Dermis blood vessel endothelial cell (primary cell): ENCODE measurements at places on chromosomes 6 and 20. TPM values are rescaled to one million over a fixed set of nuclear protein-coding genes. Genes with fewer than 3 reads are reported as not detected.
A peak's percentile ranks its signal among the peaks of the same experiment; 100 is the strongest.

GRCh38 chr6:11909696-11910132 is 102.4 kb upstream of the HIVEP1 start:
- no peak for DNase-seq

DNA sequence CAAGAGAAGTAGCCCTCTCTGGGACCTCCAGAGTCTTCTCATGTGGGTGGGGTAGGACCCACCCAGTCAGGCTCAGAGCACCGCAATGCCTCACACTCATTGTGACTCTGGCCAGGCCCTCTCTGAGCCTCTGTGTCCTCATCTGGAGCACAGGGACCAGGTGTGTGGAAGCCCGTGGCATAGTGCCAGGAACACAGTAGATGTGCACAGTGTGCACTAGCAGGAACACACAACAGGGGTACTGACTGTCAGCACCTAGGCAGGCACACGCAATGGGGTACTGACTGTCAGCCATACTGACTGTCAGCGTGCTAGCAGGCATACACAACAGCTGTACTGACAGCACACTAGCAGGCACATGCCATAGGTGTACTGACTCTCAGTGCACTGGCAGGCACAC is 2.0 kb upstream of the STMN3 start:
- DNase-seq: no peak

DNA sequence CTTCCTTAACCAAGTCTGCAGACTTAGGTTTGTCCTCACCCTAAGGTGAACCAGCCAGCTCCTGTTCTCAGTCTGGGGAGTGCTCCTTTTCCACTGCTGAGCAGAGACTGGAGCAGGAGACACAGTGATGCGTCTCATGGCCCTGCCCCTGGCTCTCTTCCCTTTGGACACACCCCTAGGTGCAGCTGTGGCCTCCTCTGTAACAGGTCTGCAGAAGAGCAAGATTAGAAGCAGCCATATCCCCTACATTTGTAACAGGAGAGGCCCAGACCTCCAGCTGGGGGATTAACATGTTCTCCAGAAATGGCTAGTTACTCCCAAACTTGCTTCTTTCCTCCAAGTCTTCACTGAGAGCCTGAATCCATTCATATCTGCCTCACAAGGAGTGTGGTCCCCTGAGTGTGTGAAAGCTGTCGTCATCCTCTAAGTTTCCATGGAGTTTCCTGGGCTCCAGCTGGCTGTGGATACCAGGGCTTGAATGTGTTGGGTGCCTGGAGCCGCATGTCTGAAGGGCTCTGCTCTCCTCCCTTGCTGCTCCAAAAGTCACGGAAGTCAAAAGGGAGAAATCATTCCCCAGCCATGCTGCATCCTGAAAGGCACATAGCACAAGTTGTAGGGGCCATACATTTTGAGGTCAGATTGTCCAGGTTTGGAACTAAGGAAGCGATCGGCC is 57.7 kb downstream of the PPP1R14C start:
- DNase-seq: no peak

Gene PGBD1
- 8.9 and 10.2 TPM in 2 replicates for total RNA-seq

Gene TBXT
- total RNA-seq: not detected in 2 replicates

DNA sequence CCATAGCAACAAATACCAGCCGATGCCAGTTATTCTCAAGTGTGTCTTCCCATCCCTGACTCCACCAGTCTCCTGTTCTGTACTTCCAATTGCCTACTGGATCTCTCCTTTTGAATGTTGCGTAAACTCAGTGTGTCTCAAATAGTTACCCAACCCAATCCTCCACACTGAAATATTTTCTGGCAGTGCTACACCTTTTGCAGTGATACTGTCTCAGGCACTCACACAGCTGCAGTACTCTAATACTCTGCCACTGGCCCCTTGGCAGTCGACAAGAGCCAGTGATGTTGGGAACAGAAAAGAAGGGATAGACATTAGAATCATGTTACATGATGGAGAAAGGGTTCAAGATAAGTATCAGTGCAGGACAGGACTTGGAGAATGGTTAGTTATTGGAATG is 31.8 kb upstream of the FOXO3 start:
- DNase-seq: no peak

Gene CPXM1
- 0.34 and 0.37 TPM in 2 replicates for total RNA-seq

- DNase-seq: peak; percentile 77
Observed at GRCh38 chr20:35901678-35902544, 52.4 kb downstream of the SCAND1 start.

GRCh38 chr20:50652702-50653294 is 38.5 kb downstream of the RIPOR3 start:
- no peak for DNase-seq

Gene LPIN3
- total RNA-seq: 1.0 and 1.5 TPM in 2 replicates

- no peak for DNase-seq
Observed at GRCh38 chr20:16479666-16480065, 93.6 kb downstream of the KIF16B start.

- DNase-seq: no peak
Observed at GRCh38 chr6:43869792-43870659, 100.0 kb downstream of the VEGFA start.

Gene CALHM6
- 0.33 and 0.85 TPM in 2 replicates for total RNA-seq

DNA sequence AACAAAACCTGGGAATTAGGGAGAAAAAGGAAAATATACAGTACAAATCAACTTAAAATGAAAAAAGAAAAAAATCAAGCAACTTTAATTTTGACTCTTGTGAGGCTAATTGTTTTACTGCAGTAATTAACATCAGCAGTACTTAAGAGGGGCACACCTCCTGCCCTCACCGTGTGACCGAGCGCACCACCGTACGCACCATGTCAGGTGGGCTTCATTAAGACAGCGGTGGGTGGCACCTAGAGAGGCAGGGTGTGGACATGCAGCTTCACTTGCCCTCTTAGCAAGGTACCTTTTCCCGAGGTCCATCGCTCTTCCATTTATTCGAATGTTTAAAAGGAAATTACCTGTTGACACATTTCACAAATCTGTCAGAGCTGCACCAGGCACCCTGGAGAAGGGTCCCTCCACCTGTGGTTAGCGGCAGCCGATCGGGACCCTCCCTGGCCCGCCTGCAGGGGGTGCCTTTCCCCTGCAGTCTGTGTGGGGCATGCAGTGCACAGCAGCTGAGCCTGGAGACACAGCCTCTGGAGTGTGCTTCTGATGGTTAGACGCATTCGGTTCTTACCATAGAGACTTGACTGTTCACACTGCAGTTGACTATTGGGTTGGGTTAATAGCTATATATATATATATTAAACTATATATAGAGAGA is 184.1 kb downstream of the TMEM242 start:
- DNase-seq: peak; percentile 32

Gene SIRPD
- total RNA-seq: not detected in 2 replicates

- DNase-seq: no peak
Observed at GRCh38 chr6:27428966-27429365, 40.4 kb downstream of the ZNF391 start.

DNA sequence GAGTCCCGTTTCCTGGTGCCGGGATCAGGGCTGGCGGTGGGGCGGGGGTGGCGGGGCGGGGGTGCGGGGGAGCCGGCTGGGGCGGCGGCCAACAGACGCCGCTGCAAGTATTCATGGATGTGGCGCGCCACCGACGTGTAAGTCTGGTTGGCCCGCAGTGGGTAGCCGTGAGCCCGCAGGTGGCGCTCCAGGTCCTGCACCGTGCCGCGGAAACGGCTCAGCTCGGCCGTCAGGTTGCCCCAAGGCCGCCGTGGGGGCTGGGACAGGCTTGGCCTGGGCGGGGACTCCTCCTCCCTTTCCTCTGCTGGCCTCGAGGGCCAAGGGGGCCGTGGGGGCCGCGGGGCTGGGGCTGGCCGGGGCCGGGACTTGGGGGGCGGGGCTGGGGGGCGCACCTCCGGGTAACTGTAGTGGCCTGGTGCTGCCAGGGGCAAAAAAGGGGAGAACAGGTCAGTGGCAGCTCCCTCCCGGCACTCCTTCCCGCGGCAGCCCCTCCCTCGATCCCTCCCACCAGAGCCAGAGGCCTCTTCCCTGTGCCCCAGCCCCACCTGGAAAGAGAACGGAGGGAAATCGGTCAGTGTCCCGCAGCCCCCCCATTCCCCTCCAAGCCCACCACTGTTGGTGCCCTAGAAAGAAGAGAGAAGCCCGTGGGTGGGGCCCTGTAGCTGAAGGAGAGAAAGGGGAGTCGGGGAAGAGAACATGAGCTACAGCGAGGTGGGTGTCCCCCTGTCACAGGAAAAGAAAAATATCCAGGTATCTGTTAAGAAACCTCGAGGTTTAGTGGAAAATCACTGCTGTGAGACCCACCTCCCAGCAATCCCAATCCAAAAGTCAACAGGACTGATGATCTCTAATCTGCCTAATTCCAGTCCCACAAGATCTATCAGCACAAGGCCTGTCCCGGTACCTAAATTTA is 21.3 kb downstream of the TNXB start:
- peak; percentile 88 for DNase-seq

- DNase-seq: no peak
Observed at GRCh38 chr6:107740496-107741190, 83.5 kb downstream of the SCML4 start.

- DNase-seq: no peak
Observed at GRCh38 chr6:36780442-36781177, 58.6 kb downstream of the CPNE5 start.

Gene IDH3B
- 118 and 131 TPM in 2 replicates for total RNA-seq

Gene TMEM217
- total RNA-seq: 12.1 and 12.4 TPM in 2 replicates

Gene SOX18
- 82.5 and 123 TPM in 2 replicates for total RNA-seq

Gene THBS2
- 0.79 and 2.0 TPM in 2 replicates for total RNA-seq

Gene NR2E1
- not detected in 2 replicates for total RNA-seq

DNA sequence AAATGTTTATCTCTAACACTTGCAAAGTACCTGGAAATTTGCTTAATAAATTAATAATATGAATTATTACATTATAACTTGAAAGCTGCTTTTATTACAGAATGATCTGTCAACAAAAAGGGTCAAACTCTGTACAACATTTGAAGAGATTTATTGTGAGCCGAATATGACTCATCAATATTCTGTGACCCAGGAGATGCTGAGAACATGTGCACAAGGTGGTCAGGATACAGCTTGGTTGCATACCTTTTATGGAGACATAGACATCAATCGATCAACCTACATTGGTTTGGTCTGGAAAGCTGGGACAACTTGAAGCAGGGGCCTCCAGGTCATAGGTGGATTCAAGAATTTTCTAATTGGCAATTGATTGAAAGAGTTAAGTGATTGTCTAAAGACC is 79.0 kb downstream of the RNASET2 start:
- DNase-seq: no peak

Gene ZBTB46
- 41.2 and 67.4 TPM in 2 replicates for total RNA-seq

GRCh38 chr20:5197847-5198650 is 71.2 kb downstream of the CDS2 start:
- DNase-seq: no peak

Gene PAX1
- not detected in 2 replicates for total RNA-seq

- no peak for DNase-seq
Observed at GRCh38 chr6:157706883-157707282, 116.2 kb upstream of the SNX9 start.

Gene ADGRF5
- total RNA-seq: 140 and 211 TPM in 2 replicates
